Osteoblast (primary cell): ENCODE measurements at places on chromosomes 7 and 10. TPM values are rescaled to one million over a fixed set of nuclear protein-coding genes. Genes with fewer than 3 reads are reported as not detected.

- no peaks in the 10 kb centered on the region for H3K36me3 ChIP-seq
- no peak overlapping the region for H3K27ac ChIP-seq
- H3K4me3 ChIP-seq, result no peak overlapping the region
- H3K4me1 ChIP-seq, result peaks cover 11% of the 10 kb centered on the region
- no peak for DNase-seq
Observed at GRCh38 chr7:83681200-83681778, 32.4 kb upstream of the SEMA3E start.

DNA sequence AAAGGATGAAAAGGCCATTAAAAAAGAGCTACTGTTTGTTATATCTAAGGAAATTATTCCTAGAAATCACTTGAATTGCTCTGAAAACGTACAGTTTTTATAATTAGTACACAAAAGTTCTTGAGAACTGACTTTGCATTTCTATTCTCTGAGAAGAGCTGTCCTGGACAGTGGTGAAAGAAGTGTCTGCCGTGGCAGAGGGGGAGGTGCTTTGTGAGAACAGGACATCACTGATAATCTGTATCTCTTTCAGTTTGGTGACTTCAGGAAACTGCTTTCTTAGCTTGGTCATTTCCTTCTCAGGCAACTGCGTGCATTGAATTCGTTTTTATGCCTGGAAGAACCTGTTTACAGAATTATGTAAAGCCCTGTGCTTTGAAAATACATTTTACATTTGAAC lies 52.1 kb downstream of the POLL start:
- no peak overlapping the region for H3K27ac ChIP-seq
- H3K4me3 ChIP-seq, result no peak overlapping the region
- no peak for DNase-seq
- no peaks in the 10 kb centered on the region for H3K4me1 ChIP-seq
- peaks cover 19% of the 10 kb centered on the region for H3K36me3 ChIP-seq

- no peaks in the 10 kb centered on the region for H3K27me3 ChIP-seq
- no peak overlapping the region for H3K4me3 ChIP-seq
- no peak overlapping the region for H3K27ac ChIP-seq
- peaks cover 9% of the 10 kb centered on the region for H3K4me1 ChIP-seq
- DNase-seq, result no peak
Observed at GRCh38 chr7:24733414-24734060, 23.7 kb downstream of the GSDME start.

- no peak for DNase-seq
- no peaks in the 10 kb centered on the region for H3K36me3 ChIP-seq
- H3K27ac ChIP-seq, result no peak overlapping the region
Observed at GRCh38 chr7:40586197-40586596, 451.4 kb downstream of the SUGCT start.

- H3K27ac ChIP-seq, result no peak overlapping the region
- no peaks in the 10 kb centered on the region for H3K4me1 ChIP-seq
- H3K4me3 ChIP-seq, result no peak overlapping the region
- DNase-seq, result no peak
Observed at GRCh38 chr10:74683621-74684364, 142.6 kb upstream of the KAT6B start.

- DNase-seq, result peak; percentile 80
- no peaks in the 10 kb centered on the region for H3K36me3 ChIP-seq
- peaks cover 4% of the 10 kb centered on the region for H3K4me1 ChIP-seq
Observed at GRCh38 chr7:23277359-23277989, 21.7 kb upstream of the MALSU1 start.

DNA sequence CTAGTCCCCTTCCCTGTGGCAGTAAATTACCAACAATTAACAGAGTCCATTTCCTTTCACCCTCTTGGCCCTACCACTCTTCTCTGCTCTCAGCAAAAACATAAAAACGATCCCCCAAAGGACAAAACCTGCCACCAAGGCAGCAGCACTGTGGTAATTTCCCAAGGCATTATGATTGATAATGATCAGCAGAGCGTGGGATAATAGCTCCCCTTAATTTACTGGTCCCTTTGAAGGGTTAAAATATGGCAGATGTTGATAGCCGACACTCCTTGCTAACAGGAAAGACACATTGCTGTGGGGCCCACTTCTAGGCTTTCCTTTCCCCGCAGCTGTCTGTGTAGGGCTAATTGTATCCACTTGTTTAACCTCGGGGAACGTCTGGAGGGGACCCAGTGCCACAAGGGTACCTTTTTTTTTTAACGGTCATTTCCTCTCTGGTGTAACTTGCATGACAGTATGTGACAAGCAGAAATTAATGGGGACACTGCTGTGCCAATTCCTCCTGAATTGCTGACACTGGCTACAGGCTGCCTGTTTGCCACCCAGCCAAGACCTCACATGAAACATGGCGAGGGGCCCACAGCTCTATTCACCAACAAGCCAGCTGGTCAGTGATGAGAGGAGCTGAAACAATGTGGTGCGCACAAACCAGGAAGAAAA lies 81.3 kb downstream of the CDK6 start:
- H3K27ac ChIP-seq, result peak overlapping the region; percentile 18
- no peak overlapping the region for H3K4me3 ChIP-seq
- H3K4me1 ChIP-seq, result peaks cover 32% of the 10 kb centered on the region
- no peak for DNase-seq
- H3K36me3 ChIP-seq, result no peaks in the 10 kb centered on the region

- H3K36me3 ChIP-seq, result no peaks in the 10 kb centered on the region
- H3K27ac ChIP-seq, result peak overlapping the region; percentile 62
- no peaks in the 10 kb centered on the region for H3K27me3 ChIP-seq
- no peak overlapping the region for H3K4me3 ChIP-seq
Observed at GRCh38 chr7:43522406-43523156, 60.3 kb upstream of the STK17A start.

GRCh38 chr10:80203835-80204676 lies 1.3 kb downstream of the ANXA11 start:
- peaks cover 69% of the 10 kb centered on the region for H3K4me1 ChIP-seq
- peak overlapping the region; percentile 86 for H3K4me3 ChIP-seq
- peak overlapping the region; percentile 97 for H3K27ac ChIP-seq
- no peak for DNase-seq
- H3K27me3 ChIP-seq, result no peaks in the 10 kb centered on the region

GRCh38 chr7:34059136-34059828 lies 153.9 kb downstream of the BMPER start:
- no peak overlapping the region for H3K4me3 ChIP-seq
- H3K4me1 ChIP-seq, result peaks cover 32% of the 10 kb centered on the region
- H3K27ac ChIP-seq, result peak overlapping the region; percentile 89
- no peak for DNase-seq

DNA sequence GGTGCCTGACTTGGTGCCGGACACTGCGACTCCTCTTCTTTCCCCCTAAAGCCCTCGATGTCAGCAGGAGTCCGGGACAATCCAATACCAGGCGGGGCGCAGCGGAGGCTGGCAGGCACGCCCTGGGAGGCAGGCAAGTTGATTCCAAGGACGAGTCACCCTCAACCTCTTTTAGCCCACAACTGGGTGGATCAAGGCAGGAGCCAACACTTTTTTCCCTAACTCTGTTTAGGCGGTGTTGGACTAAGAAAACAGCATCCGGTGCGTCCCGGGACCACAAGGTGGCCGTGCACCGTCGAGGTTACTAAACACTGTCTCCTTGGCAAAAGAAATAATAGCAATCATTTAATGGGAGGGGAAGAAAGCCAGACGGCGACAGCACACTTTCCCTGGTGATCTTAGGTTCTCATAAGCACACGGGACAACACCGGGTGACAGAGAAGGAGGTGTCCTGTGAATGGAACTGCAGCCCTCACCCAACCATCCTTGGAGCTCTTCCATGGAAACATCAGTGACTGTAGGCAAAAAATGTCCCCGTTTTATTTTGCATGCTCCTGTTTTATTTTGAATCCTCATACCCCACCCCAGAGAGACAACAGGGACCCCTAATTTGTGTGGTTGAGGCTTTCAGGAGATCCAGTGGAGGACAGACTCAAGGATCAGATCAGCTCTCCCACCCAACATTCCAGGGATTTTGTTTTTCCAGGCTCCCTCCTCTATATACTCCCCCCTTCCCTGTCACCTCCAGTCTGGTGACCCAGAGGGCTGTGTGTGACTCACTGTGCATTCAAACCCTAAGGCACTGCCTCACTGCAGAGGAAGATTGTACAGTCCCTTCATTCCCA lies 1.3 kb upstream of the CALCR start:
- no peaks in the 10 kb centered on the region for H3K36me3 ChIP-seq
- no peaks in the 10 kb centered on the region for H3K4me1 ChIP-seq
- peaks cover 30% of the 10 kb centered on the region for H3K27me3 ChIP-seq
- H3K27ac ChIP-seq, result no peak overlapping the region

- no peaks in the 10 kb centered on the region for H3K36me3 ChIP-seq
- no peaks in the 10 kb centered on the region for H3K27me3 ChIP-seq
- no peaks in the 10 kb centered on the region for H3K4me1 ChIP-seq
- H3K27ac ChIP-seq, result no peak overlapping the region
- no peak for DNase-seq
Observed at GRCh38 chr7:31290601-31291000, 49.9 kb downstream of the NEUROD6 start.

- peaks cover 17% of the 10 kb centered on the region for H3K27me3 ChIP-seq
- H3K4me3 ChIP-seq, result no peak overlapping the region
- no peaks in the 10 kb centered on the region for H3K36me3 ChIP-seq
- H3K27ac ChIP-seq, result no peak overlapping the region
- DNase-seq, result peak; percentile 22
Observed at GRCh38 chr10:132944510-132944909, 2.1 kb upstream of the CFAP46 start.

DNA sequence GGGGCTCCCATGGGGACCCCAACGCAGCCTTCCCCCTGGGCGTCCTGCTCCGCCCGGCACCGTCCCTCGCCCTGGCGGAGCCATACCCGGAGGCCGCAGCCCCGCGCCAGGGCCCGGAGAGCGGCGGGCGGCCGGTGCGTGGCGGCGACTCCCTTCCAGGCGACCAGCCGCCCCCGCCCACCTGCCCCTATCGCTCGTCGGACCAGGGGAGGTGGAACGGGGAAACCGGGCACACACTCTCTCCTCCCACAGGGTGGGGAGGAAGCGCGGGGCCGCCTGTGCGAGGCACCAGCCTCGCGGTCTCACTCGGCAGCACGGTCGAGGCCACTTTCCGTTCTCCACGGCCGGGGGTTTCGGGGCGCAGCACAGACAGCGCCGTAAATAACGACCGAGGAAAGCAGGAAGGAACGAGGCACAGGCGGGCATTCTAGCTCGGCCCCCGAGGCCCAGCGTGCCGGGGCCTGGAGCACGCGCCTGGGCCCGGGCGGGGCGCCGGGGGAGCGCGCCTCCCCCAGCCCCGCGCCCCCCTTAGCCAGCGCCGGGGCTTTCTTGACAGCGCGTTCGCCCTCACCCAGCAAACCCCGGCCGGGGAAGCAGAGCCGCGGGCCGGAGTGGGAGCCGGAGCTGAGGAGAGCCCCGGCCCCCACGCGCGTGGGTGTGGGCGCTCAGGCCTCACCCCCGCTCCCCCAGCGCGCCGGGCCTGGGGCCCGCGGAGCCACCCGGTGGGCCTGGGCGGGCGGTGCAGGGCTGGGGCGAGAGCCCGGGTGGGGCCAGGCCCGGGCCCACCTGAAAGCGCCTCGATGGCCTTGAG lies 936 bp downstream of the IGF2BP3 start:
- H3K27ac ChIP-seq, result peak overlapping the region; percentile 60
- peak overlapping the region; percentile 78 for H3K4me3 ChIP-seq
- no peaks in the 10 kb centered on the region for H3K36me3 ChIP-seq
- peaks cover 70% of the 10 kb centered on the region for H3K27me3 ChIP-seq

DNA sequence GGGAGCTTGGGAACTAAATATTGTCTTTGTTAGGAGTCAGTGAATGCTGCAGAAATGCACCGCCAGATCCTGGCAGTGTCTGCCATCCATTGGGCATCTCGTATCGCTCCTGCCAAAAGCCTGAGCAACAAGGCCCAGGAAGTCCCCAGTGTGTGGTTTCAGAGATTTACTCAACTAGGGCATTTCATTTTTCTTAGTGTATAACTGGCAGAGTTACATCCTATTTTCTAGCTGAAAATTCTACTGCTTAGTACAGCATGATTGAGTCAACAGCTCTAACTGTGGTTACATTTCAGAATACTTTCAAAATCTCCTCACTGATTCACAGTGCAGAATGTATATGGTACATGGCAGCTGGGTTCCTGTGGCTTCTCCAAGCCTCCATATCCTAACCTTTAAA lies 95.8 kb upstream of the CREB5 start:
- no peaks in the 10 kb centered on the region for H3K36me3 ChIP-seq
- DNase-seq, result peak; percentile 91
- H3K27me3 ChIP-seq, result peaks cover 12% of the 10 kb centered on the region
- no peak overlapping the region for H3K4me3 ChIP-seq
- H3K4me1 ChIP-seq, result peaks cover 24% of the 10 kb centered on the region

- peaks cover 22% of the 10 kb centered on the region for H3K4me1 ChIP-seq
- no peaks in the 10 kb centered on the region for H3K27me3 ChIP-seq
- no peaks in the 10 kb centered on the region for H3K36me3 ChIP-seq
- peak overlapping the region; percentile 8 for H3K4me3 ChIP-seq
- no peak for DNase-seq
Observed at GRCh38 chr10:93751832-93752231, 5.9 kb upstream of the LGI1 start.

GRCh38 chr7:16594061-16594460 lies 51.5 kb downstream of the ANKMY2 start:
- no peaks in the 10 kb centered on the region for H3K27me3 ChIP-seq
- DNase-seq, result no peak
- no peak overlapping the region for H3K4me3 ChIP-seq
- no peak overlapping the region for H3K27ac ChIP-seq

GRCh38 chr7:127706766-127707165 lies 54.8 kb downstream of the SND1 start:
- H3K4me3 ChIP-seq, result no peak overlapping the region
- DNase-seq, result no peak
- H3K27ac ChIP-seq, result no peak overlapping the region
- H3K4me1 ChIP-seq, result peaks cover 18% of the 10 kb centered on the region
- no peaks in the 10 kb centered on the region for H3K27me3 ChIP-seq

- H3K4me3 ChIP-seq, result no peak overlapping the region
- DNase-seq, result no peak
- H3K4me1 ChIP-seq, result no peaks in the 10 kb centered on the region
- no peaks in the 10 kb centered on the region for H3K36me3 ChIP-seq
- H3K27ac ChIP-seq, result no peak overlapping the region
Observed at GRCh38 chr7:34457329-34457728, 200.7 kb upstream of the NPSR1 start.

- H3K4me1 ChIP-seq, result no peaks in the 10 kb centered on the region
- H3K4me3 ChIP-seq, result no peak overlapping the region
- DNase-seq, result no peak
- H3K27ac ChIP-seq, result no peak overlapping the region
- H3K36me3 ChIP-seq, result no peaks in the 10 kb centered on the region
Observed at GRCh38 chr10:108249940-108250339, 1085.4 kb upstream of the SORCS1 start.

TRIM73 gene
- 0.36 and 1.5 TPM in 2 replicates for total RNA-seq

GARS1 gene
- 417 and 526 TPM in 2 replicates for total RNA-seq

CACUL1 gene
- 32.6 and 39.2 TPM in 2 replicates for total RNA-seq

LIPN gene
- not detected in 2 replicates for total RNA-seq

HOXA9 gene
- total RNA-seq, result 15.3 and 19.5 TPM in 2 replicates

ING3 gene
- total RNA-seq, result 16.6 and 17.7 TPM in 2 replicates

PHKG1 gene
- 1.8 and 2.1 TPM in 2 replicates for total RNA-seq

TMEM225B gene
- total RNA-seq, result 0.29 and 0.72 TPM in 2 replicates

RTKN2 gene
- 7.7 and 8.0 TPM in 2 replicates for total RNA-seq
